CD4-positive, alpha-beta T cell treated with Interferon gamma for 1 hour (primary cell): ENCODE measurements at places on chromosomes 4 and X.

- no peak for DNase-seq
These were observed 27.4 kb downstream of the APELA start for GRCh38 chr4:164904336-164904735.

GRCh38 chrX:30217465-30217864 is 2.1 kb downstream of the MAGEB2 start:
- no peak for DNase-seq

DNA sequence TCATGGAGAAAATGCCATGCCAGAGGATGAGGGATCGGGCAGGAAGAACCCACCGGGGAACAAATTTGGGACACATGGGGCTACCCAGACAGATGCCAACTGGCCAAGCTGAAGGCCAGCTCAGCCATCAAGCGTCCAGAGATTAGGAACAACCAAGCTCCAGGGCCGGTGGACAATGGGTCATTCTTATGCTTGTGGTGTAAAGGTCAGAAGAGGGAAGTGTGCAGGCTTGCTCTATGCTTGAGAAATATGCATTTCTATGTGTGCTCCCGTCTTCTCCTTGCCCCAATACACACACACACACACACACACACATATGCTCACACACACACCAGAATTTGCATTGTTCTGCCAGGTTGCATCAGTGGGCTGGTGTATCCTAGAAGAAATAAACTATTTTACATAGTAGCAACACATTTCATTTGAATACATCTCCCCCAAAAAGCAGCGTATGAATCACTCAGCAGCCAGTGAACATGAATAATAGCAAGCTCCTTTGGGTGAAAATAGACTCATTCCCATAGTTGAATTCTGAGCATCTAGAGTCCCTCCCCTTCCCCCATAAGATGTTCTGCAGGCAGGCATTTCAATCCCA is 201.9 kb upstream of the PPARGC1A start:
- no peak for DNase-seq

- no peak for DNase-seq
These were observed 25.6 kb downstream of the KDR start for GRCh38 chr4:55099816-55100215.

DNA sequence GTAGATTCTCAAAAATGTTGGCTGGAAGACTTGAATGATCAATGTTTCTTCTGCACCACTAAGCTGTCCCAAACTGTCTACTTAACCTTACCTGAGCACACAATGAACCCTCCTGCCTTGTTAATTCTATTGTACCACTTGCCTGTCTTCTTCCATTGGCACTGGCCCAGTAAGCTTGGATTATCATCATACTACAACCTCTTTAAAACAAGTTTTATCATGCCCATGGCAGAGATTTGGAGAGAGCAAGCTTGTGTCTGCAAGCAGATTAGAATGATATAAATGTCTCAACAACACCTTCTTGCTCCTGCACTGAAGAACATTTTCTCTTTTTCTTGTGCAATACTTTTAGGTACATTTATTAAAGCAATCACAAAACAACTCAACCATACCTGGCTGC is 74.0 kb upstream of the VMA21 start:
- no peak for DNase-seq

- no peak for DNase-seq
These were observed 94.3 kb downstream of the GPRIN3 start for GRCh38 chr4:89213382-89213701.

DNA sequence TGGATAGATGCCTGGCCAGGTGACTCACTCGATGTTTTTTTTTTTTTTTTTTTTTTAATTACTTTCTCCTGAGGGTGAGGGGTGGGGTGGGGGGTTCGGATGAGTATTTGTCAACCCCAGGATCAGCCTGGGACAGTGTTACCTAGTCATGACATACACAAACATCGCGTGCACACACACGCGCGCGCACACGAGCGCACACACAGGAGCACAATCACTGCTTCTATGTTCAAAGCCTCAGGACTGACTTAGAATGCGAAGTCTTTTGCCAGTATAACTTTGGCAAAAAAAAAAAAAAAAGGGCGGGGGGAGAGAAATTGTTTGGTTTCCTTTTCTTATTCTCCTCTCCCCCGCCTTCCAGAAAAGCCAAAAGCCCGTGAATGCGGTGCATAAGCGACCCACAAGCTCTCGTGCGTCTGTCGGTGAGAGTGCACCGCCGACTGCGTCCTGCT is 115.0 kb upstream of the TEX13C start:
- DNase-seq: no peak

DNA sequence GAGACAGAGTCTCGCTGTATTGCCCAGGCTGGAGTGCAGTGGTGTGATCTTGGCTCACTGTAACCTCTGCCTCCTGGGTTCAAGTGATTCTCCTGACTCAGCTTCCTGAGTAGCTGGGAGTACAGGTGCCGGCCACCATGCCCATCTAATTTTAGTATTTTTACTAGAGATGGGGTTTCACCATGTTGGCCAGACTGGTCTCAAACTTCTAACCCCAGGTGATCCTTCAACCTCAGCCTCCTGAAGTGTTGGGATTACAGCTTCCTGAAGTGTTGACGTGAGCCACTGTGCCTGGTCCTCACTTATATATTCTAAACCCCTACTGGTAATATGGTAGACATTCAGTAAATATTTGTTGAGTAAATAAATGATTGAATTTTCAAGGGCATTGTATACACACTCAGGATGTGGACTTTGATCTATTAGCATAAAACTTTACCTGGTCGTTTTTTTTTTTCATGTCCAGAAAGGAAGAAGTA is 33.0 kb downstream of the MTHFD2L start:
- no peak for DNase-seq

- DNase-seq: no peak
These were observed 222.1 kb upstream of the RPL34 start for GRCh38 chr4:108398316-108398715.

DNA sequence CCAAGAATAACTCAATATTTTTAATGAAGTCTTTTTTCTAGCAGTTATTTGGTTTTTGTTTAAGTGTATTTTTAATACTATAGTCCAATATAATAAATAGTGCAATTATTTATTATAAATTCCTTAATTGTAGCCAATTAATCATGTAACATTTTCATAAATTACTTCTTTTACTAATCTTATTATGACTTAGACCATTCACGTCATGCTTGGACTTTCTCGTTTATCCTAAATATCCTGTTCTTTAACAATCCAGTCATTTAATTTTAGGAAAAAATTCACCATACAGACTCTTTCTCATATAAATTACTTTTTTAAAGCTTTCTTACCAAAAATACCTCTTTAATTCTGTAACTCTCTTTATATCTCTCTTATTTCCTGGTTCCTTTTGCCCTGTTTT is 350.1 kb downstream of the AR start:
- no peak for DNase-seq

- DNase-seq: no peak
These were observed 7.7 kb upstream of the HAND2 start for GRCh38 chr4:173537613-173538147.

DNA sequence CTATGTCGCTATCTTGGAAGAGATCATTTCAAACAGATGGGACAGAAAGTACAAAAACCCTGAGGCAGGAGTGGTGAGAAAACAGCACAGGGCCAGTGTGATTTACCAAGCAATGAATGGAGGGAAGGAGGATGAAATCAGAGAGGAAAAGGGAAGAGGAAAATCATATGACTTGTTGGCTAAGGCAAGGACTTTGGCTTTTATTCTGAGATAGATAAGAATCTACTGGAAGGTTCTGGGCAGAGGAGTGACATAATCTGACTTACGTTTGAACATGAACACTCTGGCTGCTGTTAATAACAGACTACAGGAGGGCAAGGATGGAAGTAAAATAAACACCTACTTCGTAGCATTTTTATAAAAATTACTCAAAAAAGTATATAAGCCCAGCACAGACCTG is 207.8 kb upstream of the SLC7A11 start:
- DNase-seq: no peak

GRCh38 chr4:145195167-145195952 is 15.0 kb upstream of the OTUD4 start:
- no peak for DNase-seq

GRCh38 chr4:8574796-8575370 is 5.3 kb upstream of the GPR78 start:
- no peak for DNase-seq

DNA sequence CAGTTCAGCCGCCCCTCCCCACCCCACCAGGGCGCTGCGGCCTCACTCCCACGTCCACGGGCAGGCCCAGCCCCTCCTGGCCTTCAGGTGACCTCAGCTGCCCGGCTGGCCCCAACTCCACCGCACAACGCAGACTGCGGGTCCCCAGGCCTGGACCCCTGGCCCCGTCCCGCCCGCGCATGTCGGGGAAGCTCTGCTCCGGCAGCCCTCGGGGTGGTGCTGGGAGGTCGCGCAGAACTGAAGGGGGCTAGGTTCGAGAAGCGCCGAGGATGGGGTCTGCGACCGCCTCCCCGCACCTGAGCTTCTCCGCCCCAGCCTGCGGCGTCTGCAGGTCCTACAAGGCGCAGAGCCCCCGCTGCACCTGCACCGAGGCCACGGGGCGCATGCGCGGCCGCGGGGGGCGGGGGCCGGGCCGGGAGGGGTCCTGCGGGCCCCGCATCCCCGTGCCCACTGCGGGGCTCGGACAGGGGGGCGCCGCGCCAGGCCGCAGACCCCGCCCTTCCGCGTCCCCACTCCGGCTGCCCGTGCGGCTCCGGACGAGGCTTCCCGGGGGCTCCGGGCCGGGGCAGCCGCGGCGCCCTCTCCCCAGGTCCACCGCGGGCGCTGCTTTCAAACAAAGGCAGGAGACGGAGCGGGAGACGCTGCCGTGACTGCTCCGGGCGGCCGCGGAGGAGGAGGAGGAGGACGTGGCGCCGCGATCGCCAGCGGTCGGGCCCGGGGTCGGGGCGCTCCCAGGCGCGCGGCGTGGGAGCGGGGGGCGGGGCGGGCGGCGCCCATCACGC is 672 bp upstream of the NAT8L start:
- DNase-seq: no peak
